ENCODE measurements at places on chromosomes 3 and 15.

DNA sequence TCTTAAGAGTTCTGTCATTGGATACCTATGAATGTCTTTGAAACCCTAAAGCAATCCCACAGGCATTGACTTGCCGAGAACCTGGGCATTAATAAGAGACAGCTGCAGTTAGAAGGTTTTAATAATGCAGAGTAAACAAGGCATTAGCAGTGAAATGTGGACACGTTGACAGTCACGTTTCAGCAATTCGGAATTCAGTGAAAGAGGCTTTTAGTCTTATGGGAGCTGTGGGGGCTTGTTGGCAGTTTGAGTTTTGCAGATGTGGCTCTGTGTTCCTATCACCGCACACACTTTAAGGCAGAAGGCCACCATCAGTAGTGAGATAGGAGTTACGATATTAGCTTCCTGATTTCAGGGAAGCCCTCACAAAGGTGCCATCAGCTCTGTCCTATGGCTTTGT lies 145.2 kb upstream of the NUDT16 start:
- no peak for DNase-seq

- no peak for DNase-seq
These were observed 295.7 kb upstream of the WNT5A start for GRCh38 chr3:55782807-55783206.

GRCh38 chr3:150307311-150308036 lies 100.6 kb upstream of the TSC22D2 start:
- DNase-seq, result no peak

- DNase-seq, result no peak
These were observed 81.9 kb upstream of the CDV3 start for GRCh38 chr3:133491481-133492059.

DNA sequence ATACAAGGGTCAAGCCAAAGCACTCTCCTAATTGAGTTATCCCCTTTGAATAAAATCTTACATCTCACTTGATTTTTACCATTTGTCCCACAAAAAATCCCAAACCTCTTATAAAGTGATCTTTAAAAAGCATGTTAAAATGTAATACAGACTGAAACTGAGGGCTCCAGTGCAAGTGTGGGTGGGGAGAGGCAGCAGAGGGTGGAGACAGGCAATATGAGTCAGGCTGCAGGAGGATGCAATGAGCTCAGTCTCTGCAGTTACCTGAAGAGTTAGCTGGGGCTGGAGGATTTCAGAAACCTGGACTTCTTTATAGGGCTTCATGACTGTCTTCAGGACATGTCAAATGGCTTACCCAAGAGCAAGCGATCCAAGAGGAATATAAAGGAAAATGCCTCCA lies 14.2 kb upstream of the COLQ start:
- DNase-seq, result peak; percentile 6

- DNase-seq, result no peak
These were observed 7.4 kb upstream of the CCDC33 start for GRCh38 chr15:74228723-74229081.

GRCh38 chr3:39779511-39780230 lies 29.7 kb upstream of the MYRIP start:
- no peak for DNase-seq

- peak; percentile 19 for DNase-seq
These were observed 116.3 kb downstream of the MAGI1 start for GRCh38 chr3:65922441-65922840.

DNA sequence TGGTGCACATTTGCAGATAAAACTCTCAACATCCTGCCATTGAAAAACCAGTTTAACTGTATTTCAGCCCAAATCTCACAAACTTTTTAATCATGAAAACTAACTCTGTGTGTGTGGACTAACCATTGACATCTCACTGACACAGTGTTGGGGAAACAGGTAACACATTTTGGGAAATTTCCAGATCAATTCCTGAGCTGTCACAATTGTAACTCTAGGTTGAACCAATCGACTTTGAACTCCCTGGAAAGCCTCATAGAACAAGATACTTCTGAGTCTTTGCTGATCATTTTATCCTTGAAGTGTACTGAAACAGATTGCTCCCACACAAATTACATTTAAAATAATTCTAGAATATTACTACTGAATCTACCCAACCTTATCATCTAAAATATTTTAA lies 667.9 kb upstream of the NR2F2 start:
- DNase-seq, result no peak

- no peak for DNase-seq
These were observed 701.4 kb downstream of the FHIT start for GRCh38 chr3:60549863-60550262.

DNA sequence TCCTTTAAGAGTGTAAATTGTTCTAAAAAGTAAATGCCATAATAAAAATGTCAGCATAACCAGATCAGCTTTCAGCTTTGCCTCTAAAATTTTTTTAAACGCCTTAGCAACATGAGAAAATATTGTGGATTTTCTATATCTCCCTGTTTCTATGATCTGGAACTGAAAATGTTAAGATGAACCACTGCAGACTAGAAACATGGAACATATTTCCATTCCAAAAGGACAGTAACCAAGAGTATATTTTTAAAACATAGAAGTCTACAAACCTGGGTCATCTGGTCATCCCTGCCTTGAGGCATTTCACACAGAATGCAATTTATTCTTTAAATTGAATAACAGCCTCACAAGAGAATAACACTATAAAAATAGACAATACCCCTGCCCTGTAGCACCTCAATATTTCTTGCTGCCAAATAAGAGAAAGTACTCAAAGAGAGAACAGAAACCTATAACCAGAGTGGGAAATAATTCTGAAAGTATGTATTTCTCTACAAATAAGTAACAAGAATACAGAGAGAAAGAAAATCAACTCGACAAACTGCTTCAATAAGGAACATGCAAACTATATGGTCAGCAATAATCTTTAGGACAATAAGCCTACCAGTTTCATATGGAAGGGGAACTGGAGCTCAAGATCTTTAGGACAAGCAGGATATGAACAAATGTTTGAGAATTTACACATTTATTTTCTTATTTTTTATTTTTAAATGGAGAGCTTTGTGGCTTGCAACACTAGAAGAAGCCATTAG lies 949.0 kb downstream of the EPHA3 start:
- no peak for DNase-seq

GRCh38 chr3:20145874-20146273 lies 40.1 kb downstream of the SGO1 start:
- DNase-seq, result no peak

- no peak for DNase-seq
These were observed 56.3 kb upstream of the ITGA11 start for GRCh38 chr15:68488290-68488689.

DNA sequence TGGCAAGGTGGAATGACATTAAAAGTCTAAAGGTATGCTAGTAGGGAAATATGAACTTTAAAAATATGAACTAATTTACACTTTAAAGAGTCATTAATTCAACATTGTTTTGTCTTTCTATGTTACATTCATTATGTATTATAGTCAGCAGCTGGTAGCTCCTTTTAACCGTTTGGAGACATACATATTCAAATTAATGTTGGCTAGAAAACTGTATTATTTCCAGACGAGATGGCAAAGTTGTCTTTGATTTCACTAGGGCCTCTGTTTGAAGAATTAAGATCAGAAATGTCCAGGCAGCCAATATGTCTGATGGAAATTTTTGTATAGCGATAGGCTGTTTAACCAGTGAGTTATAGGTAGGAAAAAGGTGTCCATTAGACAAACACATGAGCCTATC lies 817.6 kb downstream of the GRM7 start:
- DNase-seq, result no peak

- peak; percentile 36 for DNase-seq
These were observed 310.2 kb downstream of the TBC1D5 start for GRCh38 chr3:17432236-17432635.

- DNase-seq, result peak; percentile 4
These were observed 349.3 kb upstream of the SOX2 start for GRCh38 chr3:181362378-181362777.
